ENCODE measurements at places on chromosomes 7 and 10.

- H3K4me3 ChIP-seq: no peak overlapping the region
- H3K27me3 ChIP-seq: no peaks in the 10 kb centered on the region
- DNase-seq: no peak
Observed at GRCh38 chr10:120557311-120557710, 100.3 kb downstream of the PLPP4 start.

DNA sequence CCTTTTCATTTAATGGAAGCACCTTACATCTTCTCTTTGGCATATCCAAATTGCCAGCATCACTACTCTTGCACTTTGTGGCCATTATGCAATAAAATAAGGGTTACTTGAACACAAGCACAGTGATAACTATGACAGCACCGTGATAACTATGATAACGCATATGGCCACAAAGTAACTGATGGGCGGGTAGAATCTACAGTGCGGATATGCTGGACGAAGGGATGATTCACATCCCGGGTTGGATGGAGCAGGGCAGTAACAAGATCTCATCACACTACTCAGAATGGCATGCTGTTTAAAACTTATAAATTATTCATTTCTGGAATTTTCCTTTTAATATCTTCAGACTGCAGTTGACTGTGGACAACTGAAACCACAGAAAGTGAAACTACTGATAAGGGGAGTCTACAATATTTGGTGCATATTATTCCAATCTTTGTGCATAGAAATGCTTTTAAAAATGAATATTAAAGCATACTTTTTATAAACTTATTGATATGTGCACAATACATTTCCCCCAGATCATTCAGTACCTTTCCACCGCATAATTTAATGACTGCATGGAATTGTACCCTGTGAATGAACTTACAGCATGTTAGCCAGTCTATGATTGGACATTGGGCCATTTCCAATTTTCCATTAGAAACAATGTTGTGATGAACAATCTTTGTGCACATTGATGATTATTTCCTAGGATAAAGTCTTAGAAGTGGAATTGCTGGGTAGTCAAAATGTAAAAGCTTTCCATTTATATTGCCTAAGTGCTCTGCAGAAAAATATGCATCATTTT, 136.4 kb downstream of the WNT2 start:
- no peak overlapping the region for H3K27ac ChIP-seq
- peaks cover 12% of the 10 kb centered on the region for H3K36me3 ChIP-seq
- no peak overlapping the region for H3K4me3 ChIP-seq
- no peaks in the 10 kb centered on the region for H3K27me3 ChIP-seq
- DNase-seq: no peak

- DNase-seq: no peak
- H3K27ac ChIP-seq: no peak overlapping the region
- no peak overlapping the region for H3K4me3 ChIP-seq
- H3K27me3 ChIP-seq: no peaks in the 10 kb centered on the region
- no peaks in the 10 kb centered on the region for H3K36me3 ChIP-seq
Observed at GRCh38 chr10:48764486-48764885, 79.8 kb downstream of the WDFY4 start.

DNA sequence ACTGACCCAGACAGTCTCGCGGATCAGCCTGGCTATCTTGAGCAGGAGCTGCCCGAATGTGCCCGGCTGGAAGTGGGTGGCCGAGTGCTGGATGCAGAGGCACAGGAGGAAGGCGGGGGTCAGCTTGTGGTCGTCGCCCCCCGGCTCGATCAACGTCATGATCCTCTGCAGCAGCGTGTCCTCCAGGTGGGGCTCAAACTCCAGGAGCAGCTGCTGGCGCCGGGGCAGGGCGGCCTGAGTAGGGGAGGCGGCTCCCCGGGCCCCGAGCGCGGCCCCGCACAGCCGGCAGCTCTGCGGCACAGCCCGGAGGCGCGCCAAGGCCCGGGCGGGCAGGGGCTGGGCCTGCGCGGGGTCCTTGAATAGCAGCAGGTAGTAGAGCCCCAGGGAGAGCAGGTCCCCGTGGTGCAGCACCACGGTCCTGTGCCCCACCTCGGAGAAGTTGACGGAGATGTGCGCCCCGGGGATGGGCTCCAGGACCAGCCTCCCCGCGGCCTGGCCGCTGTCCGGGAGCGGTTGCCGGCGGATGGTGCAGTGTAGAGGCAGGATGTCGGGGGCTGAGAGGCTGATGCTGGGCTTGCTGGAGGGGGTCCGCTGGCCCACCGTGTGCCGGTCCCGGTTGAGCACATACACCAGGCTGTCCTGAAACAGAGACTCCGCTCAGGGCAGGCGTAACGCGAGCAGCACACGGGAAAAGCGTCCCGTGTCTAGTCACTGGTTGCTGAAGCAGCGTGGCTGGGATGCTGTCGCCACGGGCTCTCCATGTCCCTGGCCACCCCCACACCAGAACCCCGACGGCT, 27.0 kb downstream of the PAPOLB start:
- H3K27me3 ChIP-seq: no peaks in the 10 kb centered on the region
- H3K27ac ChIP-seq: no peak overlapping the region
- no peaks in the 10 kb centered on the region for H3K4me1 ChIP-seq
- no peak for DNase-seq
- H3K4me3 ChIP-seq: no peak overlapping the region

DNA sequence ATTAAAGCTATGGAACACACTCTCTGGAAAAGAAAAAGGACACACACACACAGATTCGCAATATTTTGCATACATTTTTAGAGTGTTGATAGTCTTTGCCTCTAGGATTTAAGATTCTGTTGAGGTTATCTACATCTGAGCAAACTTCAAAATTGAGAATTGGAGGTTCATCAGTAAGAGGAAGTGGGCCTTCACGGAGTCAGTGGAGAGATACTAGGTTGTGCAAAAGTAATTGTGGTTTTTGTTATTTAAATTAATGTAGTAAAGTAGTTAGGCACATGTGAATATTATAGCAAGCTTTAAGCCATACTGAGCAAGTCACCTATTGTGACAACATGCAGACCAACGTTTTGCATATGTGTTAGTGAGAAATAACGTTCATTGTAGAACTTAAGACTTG, 19.8 kb upstream of the NXPH1 start:
- DNase-seq: no peak
- no peak overlapping the region for H3K27ac ChIP-seq

DNA sequence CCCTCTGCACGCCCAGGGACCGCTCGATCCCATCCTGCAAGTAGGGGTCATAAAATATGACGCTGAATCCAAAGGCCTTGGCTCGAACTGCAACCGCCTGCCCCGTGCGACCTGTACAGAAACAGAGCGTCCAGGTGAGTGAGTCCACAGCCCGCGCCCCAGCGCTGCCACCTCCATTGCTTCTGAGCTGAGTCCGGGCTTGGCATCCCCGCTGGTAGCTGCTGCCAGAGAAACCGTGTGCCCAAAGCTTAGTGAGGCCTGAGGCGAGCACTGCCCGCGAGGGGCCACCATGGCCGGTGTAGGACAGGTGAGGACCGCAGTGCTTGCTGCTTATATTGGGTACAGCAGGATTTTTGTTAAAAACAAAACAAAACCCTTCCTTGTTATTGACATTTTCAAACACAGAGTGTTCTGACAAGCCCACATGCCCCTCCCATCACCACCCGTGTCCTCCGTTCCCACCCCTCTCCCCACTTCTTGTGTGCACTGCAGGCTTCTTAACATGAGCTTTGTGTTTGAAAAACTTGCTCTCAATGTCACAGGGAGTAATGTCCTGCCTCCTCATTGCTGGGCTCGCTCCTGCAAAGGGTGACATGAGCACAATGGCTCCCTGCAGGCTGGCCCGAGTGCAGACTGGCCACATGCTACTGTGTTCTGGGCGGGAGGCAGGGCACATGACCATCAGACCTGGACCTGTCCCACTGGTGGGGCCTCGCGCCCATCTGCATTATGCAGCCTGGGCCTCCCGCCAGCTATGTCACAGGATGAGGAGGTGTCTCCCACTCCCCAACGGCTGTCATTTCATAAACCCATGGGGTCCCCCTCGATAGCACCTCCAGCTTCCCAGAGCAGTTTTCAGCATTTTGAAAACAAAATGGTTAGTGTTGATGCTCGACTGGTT, 52.9 kb downstream of the ZRANB1 start:
- H3K4me1 ChIP-seq: peaks cover 19% of the 10 kb centered on the region
- peaks cover 88% of the 10 kb centered on the region for H3K36me3 ChIP-seq
- H3K27ac ChIP-seq: no peak overlapping the region
- H3K4me3 ChIP-seq: no peak overlapping the region

- DNase-seq: no peak
- H3K36me3 ChIP-seq: no peaks in the 10 kb centered on the region
- no peaks in the 10 kb centered on the region for H3K4me1 ChIP-seq
- H3K27ac ChIP-seq: no peak overlapping the region
Observed at GRCh38 chr7:144641389-144642044, 194.3 kb downstream of the TPK1 start.

DNA sequence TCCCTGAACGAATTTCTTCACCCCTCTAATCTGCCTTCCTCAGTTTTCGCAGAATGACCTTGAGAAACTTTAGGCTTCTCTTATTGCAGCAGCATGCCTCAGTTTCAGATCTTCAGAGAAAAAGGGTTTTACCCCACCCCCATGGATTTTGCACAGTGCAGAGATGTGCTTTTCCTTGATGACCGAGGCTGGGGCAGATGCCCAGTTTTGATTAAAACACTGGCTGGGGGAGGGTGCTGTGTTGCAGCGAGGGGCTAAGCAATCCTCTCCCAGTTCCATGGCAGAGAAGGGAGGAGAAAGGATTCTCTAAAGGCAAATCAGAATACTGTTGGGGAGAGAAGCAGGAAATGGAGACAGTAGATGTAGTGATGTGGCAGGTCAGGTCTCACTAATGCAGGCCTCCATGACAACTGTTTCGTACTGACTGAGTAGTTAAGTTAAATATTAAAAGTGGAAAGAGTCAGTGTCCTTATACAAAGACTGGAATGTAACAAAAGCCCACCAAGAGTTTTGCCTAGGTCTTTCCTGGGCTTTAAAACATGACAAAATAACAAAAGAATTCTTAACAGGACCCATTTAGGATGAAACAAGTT, 50.8 kb upstream of the PDZD8 start:
- no peaks in the 10 kb centered on the region for H3K36me3 ChIP-seq
- no peak for DNase-seq
- H3K4me3 ChIP-seq: no peak overlapping the region
- no peak overlapping the region for H3K27ac ChIP-seq

GRCh38 chr7:19963695-19964094, 190.3 kb upstream of the TMEM196 start:
- H3K36me3 ChIP-seq: no peaks in the 10 kb centered on the region
- no peak overlapping the region for H3K27ac ChIP-seq
- no peak for DNase-seq
- H3K4me3 ChIP-seq: no peak overlapping the region
- H3K27me3 ChIP-seq: no peaks in the 10 kb centered on the region
- no peaks in the 10 kb centered on the region for H3K4me1 ChIP-seq

- no peak overlapping the region for H3K4me3 ChIP-seq
- H3K4me1 ChIP-seq: no peaks in the 10 kb centered on the region
- DNase-seq: no peak
- H3K27ac ChIP-seq: no peak overlapping the region
Observed at GRCh38 chr10:94052281-94052680, 58.5 kb downstream of the PLCE1 start.

DNA sequence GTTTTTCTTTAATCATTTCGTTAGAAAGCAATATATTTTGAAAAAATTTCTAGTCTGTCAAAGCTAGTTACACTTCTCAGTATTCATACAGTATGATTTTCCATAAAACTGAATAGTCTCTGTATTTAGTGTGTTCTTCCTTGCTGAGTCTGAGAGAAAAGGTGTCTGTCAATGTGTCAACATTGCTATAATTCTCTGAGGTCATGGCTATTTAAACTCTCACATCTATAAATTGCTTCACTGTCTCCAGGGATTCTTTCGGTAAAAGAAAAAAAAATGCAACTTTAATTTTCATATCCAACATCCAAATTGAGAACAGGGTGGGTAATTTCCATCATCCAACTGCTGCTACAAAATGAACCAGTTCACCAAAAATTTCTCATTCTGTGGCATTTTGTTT, 319.7 kb upstream of the GHITM start:
- H3K36me3 ChIP-seq: no peaks in the 10 kb centered on the region
- H3K27me3 ChIP-seq: no peaks in the 10 kb centered on the region
- H3K27ac ChIP-seq: no peak overlapping the region
- H3K4me3 ChIP-seq: no peak overlapping the region
- H3K4me1 ChIP-seq: no peaks in the 10 kb centered on the region
- no peak for DNase-seq

GRCh38 chr10:94146746-94147145, 153.0 kb downstream of the PLCE1 start:
- DNase-seq: no peak
- H3K36me3 ChIP-seq: no peaks in the 10 kb centered on the region
- H3K4me1 ChIP-seq: no peaks in the 10 kb centered on the region
- no peak overlapping the region for H3K27ac ChIP-seq

DNA sequence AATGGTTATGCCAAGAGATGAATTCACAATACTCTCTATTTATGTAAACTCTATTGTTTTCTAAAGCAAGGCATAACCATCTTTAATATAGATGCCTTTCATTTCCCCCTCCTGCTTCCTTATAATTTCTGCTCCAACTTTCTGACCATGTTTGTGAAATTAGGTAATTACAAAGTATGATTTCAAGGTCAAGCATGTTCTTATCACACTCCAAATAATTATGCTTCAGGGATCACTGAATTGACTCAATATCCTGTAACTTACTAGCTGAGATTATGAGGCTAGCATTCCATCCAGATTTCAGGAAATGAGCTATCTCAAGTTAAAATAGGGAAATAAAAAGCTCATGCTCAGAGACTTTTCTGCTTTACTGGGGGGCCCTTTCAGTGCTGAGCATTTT, 655.9 kb upstream of the IGFBP3 start:
- no peak overlapping the region for H3K27ac ChIP-seq
- no peak for DNase-seq
- H3K27me3 ChIP-seq: no peaks in the 10 kb centered on the region
- H3K4me1 ChIP-seq: no peaks in the 10 kb centered on the region
- H3K36me3 ChIP-seq: no peaks in the 10 kb centered on the region

GRCh38 chr10:34430685-34431084, 384.4 kb downstream of the PARD3 start:
- H3K4me1 ChIP-seq: peaks cover 21% of the 10 kb centered on the region
- no peak overlapping the region for H3K27ac ChIP-seq
- no peaks in the 10 kb centered on the region for H3K27me3 ChIP-seq

Measured in suprapubic skin (tissue), 4 donors.